ENCODE measurements at places on chromosomes 3 and 15. TPM values are rescaled to one million over a fixed set of nuclear protein-coding genes. Genes with fewer than 3 reads are reported as not detected.

WDR76 gene
- total RNA-seq = 6.6 TPM

MKRN2OS gene
- not detected for total RNA-seq

C3orf80 gene
- total RNA-seq = 0.09 TPM

EAF2 gene
- 3.1 TPM for total RNA-seq

B3GNT5 gene
- 18.1 TPM for total RNA-seq

NDUFAF3 gene
- 46.8 TPM for total RNA-seq

STARD9 gene
- total RNA-seq = 5.5 TPM

SLC9C1 gene
- total RNA-seq = 0.09 TPM

CADPS gene
- total RNA-seq = not detected

LARP6 gene
- 10.9 TPM for total RNA-seq

WDR93 gene
- total RNA-seq = under 0.01 TPM

GOLGA8S gene
- total RNA-seq = 0.09 TPM

ALPK3 gene
- total RNA-seq = 10.2 TPM
